Occipital lobe (tissue), 3 donors: ENCODE measurements at places on chromosomes 6 and 20. TPM values are rescaled to one million over a fixed set of nuclear protein-coding genes. Genes with fewer than 3 reads are reported as not detected.

GUCA1A gene
- 2.2 TPM for total RNA-seq

NEURL2 gene
- total RNA-seq, result 2.8 TPM

BNIP5 gene
- not detected for total RNA-seq

PNPLA1 gene
- total RNA-seq, result not detected

ARFGEF3 gene
- 65.7 TPM for total RNA-seq

PTCRA gene
- not detected for total RNA-seq

FOXC1 gene
- total RNA-seq, result 4.8 TPM

B3GALT4 gene
- 12.5 TPM for total RNA-seq

SPACA1 gene
- total RNA-seq, result not detected

SEMG1 gene
- total RNA-seq, result not detected

BPIFB2 gene
- total RNA-seq, result 0.31 TPM

PAX1 gene
- total RNA-seq, result under 0.01 TPM

OTOR gene
- total RNA-seq, result 0.47 TPM

GRM4 gene
- total RNA-seq, result 0.94 TPM

CCN6 gene
- total RNA-seq, result not detected

TSHZ2 gene
- total RNA-seq, result 0.31 TPM

TRIM10 gene
- total RNA-seq, result 0.31 TPM

DNA sequence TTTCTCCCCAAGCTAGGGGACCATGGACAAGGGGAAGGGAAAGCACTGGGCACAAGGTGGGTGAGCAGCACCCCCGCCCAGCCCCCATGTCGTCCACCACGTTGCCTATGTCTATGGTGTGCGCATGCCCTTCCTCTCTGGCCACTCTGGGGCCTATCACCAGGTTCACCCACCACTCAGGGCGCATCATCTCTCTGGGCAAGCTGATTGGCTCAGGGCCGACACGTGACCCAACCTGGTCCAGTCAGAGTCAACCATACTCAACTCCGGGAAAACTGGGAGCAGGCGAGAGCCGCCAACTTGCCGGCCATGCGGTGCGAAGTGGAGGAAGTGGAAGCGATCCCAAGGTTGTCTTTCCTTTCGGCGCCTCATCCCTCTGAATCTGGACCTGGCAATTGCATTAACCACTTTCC lies 25.9 kb downstream of the ACSS1 start:
- DNase-seq, result peak; percentile 52

DNA sequence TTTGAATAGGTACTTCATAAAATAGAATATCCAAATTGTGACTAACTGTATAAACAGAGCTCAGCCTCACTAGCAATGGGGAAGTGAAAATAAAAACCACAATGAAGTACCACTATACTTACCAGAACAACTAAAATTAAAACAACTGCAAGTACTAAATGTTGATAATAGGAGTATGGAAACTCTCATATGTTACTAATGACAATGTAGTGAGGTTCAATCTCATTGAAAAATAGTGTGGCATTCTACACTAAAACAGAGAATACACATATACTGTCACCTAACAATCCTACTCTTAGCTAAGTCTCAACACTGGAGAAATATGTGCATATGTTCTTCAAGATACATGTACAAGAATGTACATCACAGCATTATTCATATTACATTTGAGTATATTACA lies 132.0 kb upstream of the CARMIL1 start:
- DNase-seq, result no peak

DNA sequence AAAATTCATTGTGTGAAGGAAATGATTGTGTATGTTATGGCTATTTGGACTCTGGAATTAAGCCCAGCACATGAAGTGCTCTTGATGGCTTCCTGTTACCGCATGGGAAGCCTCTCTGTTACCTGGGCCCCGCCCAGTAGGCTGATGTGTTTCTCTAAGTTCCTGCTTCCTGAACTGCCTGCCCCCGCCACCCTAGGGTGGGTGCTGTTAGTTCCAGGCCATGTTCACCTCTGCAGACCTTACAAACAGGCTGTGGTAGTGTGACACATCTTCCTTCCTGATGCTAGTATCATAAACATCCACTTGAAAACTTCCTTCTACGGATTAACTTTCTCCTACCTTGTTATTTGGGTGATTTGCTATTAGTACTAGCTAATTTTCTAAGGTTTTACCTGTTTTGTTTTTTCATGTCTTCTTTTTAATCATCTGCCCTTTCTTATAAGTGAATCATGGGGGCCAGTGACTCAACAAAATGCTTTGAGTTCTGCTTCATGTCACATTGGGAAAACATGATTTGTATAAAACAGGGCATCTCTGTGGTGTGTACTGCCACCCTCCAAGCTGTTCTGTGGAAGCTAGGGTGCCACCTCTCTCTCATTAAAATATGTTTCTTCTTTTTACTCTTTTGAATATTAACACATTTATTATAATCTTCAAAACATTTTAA lies 40.6 kb downstream of the SH3BGRL2 start:
- DNase-seq, result no peak

GRCh38 chr20:61253264-61253639 lies 1.2 kb downstream of the CDH4 start:
- DNase-seq, result no peak

- no peak for DNase-seq
These were observed 696.7 kb downstream of the C6orf118 start for GRCh38 chr6:164612751-164613150.

- no peak for DNase-seq
These were observed 676.5 kb downstream of the TENT5A start for GRCh38 chr6:81075974-81076373.

GRCh38 chr6:108169464-108170331 lies 3.9 kb downstream of the NR2E1 start:
- no peak for DNase-seq

DNA sequence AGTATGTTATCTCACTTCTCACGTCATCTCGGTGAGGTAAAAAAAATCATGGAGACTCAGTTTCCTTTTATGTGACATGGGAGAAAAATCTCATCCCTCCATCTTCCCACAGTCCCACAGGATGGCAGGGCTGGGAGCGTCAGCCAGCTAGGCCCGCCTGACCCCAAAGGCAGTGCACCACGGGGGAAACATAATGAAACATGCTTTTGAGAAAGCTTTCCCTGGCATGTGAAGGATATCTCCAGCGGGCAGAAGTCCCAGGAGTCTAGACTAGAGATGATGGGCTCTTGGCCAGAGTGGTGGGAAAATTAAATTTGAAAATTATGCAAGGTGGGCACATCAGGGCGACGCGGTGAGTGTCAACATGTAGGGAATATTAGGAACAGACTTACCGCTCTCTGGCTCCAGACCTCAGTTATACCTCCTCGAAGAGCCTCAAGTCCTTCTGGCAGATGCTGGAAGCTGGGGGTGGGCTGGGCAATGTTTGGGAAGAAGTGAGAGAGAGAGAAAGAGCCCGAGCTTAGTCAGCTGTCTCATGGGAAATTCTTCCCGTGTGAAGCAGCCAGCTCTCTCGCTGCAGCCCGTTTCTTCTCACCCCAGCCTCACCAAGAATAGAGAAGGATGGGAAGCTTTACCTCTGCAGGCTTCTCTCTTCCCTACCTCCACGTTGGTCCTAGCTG lies 52.3 kb downstream of the MOCS1 start:
- no peak for DNase-seq

- DNase-seq, result no peak
These were observed 36.0 kb downstream of the ZNF311 start for GRCh38 chr6:28969129-28969528.

- no peak for DNase-seq
These were observed 1.7 kb upstream of the FBXO5 start for GRCh38 chr6:152984513-152984872.

- no peak for DNase-seq
These were observed 83.9 kb upstream of the SIRPG start for GRCh38 chr20:1741309-1742048.

DNA sequence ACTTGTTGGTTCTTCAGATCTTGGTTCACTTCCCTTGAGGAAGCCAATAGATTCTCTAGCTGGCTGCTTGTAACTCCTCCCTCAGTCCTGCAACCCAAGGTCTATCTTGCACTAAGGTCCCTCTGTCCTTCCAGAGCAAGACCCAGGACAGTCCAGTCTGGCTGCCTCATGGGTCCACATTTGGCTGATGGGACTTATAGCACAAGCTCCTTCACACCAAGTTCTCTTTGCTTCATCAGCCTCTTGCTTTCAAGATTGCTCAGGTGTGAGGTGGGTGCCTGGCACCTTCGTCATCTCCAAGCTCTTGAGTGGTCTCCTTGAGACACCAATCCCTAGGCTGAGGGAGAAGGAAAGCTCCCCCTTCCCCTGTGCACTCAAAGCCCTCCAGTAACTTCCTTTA lies 28.3 kb downstream of the NSFL1C start:
- DNase-seq, result no peak

GRCh38 chr6:72464791-72465691 lies 156.8 kb upstream of the KCNQ5 start:
- DNase-seq, result peak; percentile 14

- DNase-seq, result no peak
These were observed 109.0 kb downstream of the TAF4 start for GRCh38 chr20:61956396-61957342.

- no peak for DNase-seq
These were observed 124.7 kb upstream of the PMEPA1 start for GRCh38 chr20:57834306-57835073.

DNA sequence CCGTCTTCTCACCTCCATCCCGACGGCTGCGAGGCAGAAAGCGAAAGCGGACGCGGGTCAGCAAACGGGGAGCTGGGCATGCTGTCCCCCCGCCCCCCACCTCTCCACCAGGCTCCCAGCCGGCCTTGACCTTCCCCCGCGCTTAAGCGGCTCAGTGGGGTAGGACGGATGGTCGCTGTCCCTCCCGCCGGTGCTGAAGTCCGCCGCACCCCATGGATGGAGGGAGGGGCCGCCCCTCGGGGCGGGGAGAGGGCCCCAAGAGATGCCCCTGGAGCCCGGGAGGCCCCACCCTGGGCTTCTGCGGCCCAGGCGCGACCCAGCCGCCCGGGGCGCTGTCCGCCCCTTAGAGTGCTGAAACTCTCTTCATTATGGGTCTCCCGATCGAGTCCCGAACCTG lies at the start of gene KCNB1:
Gene KCNB1 (minus strand): TSS at position 48 of the 397 bp plus-strand sequence. CDS start 188 bp downstream, outside the sequence.
- DNase-seq, result no peak

GRCh38 chr6:140857739-140858380 lies 1274.9 kb upstream of the GJE1 start:
- no peak for DNase-seq

- DNase-seq, result no peak
These were observed 128.0 kb downstream of the INSM1 start for GRCh38 chr20:20495729-20496503.

GRCh38 chr6:166786704-166787293 lies 159.7 kb upstream of the RPS6KA2 start:
- DNase-seq, result no peak

DNA sequence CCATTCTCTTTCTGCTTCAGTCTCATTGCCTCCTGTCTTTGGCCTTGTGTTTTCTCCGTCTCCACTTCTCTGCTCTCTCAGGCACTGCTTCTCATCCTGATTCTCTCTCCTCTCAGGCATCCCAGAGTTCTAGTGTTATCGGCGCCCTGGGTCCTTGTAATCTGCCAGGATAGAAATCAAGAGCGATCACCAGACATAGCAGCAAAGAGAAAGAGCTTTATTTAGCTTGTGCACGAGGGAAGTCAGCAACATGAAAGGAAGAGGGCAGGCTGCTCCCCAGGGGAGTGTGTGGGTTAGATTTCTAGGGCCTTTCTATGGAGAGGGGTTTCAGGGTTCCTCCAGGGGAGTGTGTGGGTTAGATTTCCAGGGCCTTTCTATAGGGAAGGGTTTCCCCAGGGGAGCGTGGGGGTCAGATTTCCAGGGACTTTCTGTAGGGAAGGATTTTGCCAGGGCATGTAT lies 32.5 kb downstream of the SUN5 start:
- DNase-seq, result no peak

DNA sequence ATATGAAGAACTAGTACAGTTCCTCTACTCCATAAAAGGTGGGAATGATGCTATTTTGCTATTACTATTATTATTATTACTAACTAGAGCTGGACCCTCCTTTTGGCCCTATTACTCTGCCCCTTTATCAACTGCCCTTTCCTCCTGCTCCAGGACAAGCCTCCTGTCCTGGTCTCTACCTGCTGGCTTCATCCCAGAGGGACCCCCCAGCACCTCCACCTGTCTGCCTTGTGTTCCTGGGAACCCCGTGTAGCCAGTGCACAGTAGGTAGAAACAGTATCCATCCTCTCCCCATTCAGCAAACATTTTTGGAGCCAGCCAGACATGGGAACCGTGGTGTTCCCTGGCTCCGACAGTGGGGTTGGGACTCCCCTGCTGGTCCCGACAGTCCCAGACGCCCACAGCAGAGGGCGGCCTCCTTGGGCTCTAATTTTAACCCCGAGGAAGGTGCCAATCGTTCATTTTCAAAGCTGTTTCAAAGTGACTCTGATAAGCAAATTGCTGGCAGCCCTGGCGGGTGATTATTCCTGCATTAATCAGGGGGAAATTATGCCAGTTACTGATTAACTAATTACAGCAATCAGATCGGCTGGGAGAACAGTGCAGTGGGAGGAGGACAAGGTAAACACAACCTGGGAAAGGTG lies 44.2 kb upstream of the MDGA1 start:
- DNase-seq, result no peak

GRCh38 chr6:105106260-105106659 lies 73.6 kb downstream of the POPDC3 start:
- no peak for DNase-seq
